Activated T-cell treated with anti-CD3 and anti-CD28 coated beads, Interleukin-2, amount 50 U/mL, for 4 hours (primary cell): ENCODE measurements at places on chromosomes 16 and 17. TPM values are rescaled to one million over a fixed set of nuclear protein-coding genes. Genes with fewer than 3 reads are reported as not detected.
A peak's percentile ranks its signal among the peaks of the same experiment; 100 is the strongest.

GRCh38 chr16:84048270-84048669 lies 5.7 kb upstream of the SLC38A8 start:
- no peak for DNase-seq

GRCh38 chr17:39979893-39980350 lies 685 bp upstream of the PSMD3 start:
- DNase-seq: no peak

GRCh38 chr16:50267151-50267631 lies 840 bp downstream of the ADCY7 start:
- no peak for DNase-seq

DNA sequence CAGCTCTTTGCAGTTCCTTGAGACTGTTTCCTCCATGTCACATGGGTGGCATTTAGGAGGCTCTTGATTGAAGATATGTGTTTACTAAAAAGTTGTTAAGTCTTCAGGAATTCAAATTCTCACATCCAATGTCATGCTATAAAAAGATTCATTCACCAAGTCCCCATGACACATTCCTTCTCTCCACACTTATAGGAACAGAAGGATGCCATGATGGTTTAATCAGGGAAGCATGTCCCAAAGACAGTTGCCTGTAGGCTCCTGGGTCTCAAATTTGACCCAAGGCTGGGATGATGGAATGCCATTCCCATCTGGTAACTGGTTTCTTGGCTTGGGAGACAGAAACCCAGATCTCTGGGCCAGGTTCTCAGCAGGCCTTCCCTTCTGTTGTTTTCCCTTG lies 140.6 kb upstream of the SOX9 start:
- DNase-seq: no peak

DNA sequence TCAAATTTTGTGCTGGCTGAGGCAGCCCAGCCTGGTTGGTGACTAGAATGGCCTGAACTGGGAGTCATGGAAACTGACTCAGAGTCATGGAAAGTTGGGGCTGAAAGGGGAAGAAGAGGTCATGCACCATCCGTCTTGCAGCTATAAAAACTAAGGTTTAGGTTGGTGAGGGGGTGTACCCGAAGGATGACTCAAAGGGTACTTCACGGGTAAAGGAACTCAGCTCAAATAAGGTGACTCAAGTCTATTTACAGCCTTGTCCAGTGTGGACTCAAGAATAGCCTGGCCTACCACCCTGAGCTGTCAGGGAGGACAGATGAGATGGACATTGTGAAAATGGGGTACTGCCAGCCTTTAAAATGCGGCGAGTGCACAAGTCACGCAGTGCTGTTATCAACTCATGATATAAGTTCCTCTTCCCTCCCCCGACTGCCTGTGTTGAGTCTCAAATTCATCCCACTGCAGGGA lies 18.6 kb downstream of the CD300LB start:
- no peak for DNase-seq

DNA sequence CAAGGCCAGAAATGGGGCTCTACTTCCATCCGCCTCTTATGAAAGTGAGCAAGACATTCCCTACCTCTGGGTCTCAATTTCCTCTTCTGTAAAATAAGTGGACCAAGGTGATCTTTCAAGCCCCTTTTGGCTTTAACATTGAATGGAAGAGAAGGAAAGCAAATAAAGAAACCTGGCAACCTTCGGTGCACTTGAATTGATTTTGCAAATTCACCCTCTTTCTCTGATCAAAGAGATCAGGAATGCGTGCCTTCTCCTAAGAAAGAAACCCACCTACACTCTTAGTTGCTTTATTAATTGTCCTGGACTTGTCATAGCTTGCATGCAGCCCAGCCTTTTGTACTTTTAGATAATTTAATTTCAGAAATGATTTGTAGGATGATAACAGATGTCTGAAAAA lies 3.0 kb downstream of the MSI2 start:
- no peak for DNase-seq

DNA sequence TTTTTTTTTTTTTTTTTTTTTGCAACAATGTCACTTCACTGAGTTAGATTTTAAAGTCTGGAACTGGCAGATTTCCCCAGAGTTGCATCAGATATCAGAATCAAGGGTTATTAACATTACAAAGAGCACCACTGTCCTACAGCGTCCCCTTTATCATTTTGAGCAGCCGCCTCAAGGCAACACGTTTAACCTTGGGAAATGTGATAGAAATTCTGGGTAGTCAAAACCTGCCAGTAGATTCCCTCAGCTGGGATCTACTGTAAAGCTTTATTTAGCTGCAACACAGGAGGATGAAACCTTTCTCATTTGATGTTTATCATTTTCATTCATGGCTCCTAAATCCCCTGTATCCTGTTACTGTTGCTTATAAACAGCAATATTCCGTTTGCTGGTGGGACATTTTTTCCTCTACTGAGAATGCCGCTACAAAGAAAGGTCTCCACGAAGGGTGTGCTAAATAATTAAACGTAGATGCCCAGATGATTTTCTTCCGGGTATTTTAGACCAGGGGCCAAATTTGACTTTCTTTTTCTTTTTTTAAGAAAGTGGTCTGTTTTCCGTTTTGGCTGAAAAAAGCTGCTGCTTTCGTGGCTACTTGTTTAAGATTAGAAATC lies 436.1 kb upstream of the GOT2 start:
- DNase-seq: no peak

DNA sequence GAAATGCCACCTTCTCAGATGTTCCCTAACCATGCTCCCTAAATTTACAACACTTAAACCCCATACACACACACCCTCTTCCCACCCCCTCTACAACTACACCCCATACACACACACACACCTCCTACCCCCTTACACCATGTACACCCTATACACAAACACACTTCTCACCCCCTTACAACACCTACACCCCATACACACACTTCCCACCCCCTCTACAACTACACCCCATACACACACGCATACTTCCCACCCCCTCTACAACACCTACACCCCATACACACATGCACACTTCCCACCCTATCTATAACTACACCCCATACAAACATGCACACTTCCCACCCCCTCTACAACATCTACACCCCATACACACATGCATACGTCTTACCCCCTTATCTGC lies 172.0 kb downstream of the SLC39A11 start:
- DNase-seq: no peak

- DNase-seq: no peak
Observed at GRCh38 chr17:28040406-28040805, 2.1 kb upstream of the NLK start.

Gene PDILT
- not detected for total RNA-seq

DNA sequence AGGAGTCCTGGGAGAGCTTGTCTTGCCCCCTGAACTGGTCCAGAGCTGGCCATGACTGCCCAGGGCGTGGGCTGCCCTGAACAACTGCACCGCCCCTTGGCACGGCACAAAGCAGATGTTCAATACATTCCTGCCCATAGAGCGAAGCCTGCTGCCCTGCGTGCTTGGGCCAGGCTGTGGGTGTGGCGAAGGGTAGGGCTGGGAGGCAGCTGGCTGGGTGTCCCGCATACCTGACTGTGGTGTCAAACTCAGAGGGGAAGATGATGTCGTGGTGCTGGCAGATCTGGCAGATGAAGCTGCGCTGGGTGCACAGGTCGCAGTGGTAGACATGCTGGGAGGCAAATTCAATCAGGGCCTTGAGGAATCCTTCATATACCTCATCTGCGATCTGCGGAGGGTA lies 124.2 kb upstream of the SMURF2 start:
- no peak for DNase-seq

Gene KREMEN2
- total RNA-seq: not detected

DNA sequence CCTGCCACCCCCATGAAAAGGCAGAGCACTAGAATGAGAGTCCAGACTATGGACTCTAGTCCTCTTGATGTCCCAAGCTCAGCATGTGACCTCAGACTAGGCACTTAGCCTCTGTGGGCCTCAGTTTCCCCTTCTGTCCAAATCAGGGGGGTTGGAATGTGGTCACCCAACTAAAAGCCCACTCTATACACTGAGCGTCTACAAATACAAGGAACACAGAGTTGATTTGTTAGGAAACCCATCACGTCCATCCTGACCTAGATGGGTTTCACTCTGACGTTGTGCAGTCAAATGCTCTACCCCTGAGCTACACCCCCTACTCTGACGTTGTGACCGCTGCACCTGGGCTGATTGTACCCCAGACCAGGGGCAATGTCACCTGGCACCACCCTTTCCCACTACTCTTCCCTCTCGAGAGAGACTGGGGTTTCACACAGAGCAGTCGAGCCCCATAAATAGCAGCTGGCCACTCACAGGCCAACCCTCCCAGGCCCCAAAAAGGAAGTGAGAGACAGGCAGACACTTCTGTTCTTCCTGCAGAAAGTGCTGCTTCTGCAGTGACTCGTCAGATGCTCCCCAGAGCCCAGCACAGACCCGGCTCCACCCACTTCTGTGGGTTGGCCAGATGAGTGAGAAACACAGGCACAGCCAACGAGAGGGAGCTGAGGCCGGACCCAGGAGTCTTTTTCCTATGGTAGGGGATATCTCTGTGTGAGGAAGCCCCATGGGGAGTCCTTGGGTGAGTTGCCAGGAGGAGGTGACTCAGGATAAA lies 16.1 kb upstream of the TNFRSF13B start:
- peak; percentile 38 for DNase-seq

GRCh38 chr17:35079547-35080423 lies 16.3 kb upstream of the RFFL start:
- no peak for DNase-seq

- DNase-seq: no peak
Observed at GRCh38 chr16:67364600-67365235, 28.6 kb downstream of the TPPP3 start.

GRCh38 chr17:44115585-44116415 lies 7.6 kb downstream of the HDAC5 start:
- DNase-seq: no peak

Gene PLA2G10
- total RNA-seq: not detected

- no peak for DNase-seq
Observed at GRCh38 chr17:75130059-75130631, 1.4 kb downstream of the NT5C start.

DNA sequence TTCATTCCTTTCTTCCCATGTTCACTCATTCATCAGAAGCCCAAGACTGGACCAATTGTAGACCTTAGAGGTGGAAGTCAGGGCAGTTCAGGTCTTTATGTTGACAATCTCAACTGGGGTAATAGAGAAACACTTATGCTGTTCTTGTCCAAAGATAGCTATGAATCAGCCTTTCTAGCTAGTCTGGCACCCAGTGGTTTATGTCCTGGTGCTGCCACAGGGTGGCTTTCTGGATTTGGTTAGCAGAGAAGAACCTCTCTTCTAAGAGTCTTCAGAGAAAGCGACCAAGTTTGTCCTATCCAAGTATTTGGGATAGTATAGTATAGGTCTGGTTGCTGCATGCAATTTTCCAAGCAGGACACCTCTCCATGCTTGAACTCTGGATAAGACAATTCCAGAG lies 83.3 kb downstream of the NOG start:
- no peak for DNase-seq

DNA sequence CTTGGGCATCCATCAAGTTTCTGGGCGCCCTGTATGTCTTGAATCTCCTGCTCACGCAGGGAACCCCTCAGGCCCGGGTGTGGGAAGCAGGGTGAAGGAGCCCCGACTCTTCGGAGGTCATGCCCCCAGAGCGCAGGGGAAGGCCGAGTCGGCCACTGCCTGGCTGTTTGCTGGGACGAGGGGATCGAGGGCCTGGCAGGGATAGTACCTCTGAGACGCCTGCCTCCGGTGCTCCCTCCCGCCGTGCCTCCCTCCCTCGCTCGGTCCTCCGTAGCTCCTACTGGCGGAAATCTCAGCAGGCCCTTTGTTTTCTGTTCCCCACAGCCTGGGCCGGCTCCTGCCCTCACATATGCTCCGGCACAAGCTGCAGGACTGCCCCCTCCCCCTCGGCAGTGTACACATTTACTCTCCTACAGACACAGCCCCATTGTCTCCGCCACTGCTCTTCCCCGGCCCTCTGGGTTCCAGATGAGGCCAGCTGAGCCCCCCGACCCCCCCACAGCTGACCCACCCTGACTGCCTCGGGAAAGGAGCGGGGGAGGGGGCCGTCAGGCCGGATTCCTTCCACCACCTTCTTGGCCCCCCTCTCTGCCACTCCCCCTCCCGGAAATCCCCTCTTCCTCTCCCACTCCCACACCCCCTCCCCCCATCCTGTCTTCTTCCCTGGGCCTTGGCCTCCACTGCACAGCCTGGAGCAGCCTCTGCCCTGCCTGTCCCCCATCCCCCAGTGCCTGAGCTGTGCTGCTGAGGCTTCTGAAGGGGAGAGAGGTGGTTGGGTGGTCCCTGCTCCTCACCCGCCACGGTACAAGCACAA lies 1.4 kb downstream of the TRAF4 start:
- DNase-seq: no peak

- DNase-seq: no peak
Observed at GRCh38 chr17:350706-351448, 1.7 kb downstream of the RPH3AL start.

Gene PYDC1
- not detected for total RNA-seq

DNA sequence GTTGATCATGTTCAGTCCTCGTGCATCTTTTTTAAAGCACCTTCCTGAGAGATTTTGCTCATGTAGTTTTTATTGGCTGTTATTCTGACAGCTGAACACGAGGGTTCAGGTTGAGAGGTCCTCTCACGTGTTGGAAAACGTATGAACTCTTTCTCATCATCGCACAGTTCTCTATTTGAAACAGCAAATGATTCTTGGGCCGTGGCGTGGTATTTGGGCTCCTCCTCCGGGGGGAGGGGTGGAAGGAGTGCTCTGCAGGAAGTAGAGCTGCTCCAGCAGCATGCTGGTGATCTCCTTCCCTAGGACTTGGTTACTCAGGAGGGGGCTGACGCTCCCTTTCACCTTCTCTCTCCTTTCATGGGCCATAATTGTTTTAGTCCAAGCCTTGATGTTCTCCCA lies 70.4 kb downstream of the KSR1 start:
- DNase-seq: no peak

DNA sequence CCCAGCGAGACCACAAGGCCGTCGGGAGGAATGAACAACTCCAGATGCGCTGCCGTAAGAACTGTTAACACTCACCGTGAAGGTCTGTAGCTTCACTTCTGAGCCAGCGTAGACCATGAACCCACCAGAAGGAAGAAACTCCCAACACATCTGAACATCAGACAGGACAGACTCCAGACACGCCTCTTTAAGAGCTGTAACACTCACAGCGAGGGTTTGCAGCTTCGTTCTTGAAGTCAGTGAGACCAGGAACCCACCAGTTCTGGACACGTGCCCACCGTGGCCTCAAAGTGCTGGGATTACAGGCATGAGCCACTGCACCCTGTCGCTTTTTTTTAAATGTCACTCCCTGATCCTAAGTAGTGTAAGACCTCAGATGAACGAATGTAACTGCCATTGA lies 17.3 kb downstream of the KPNA2 start:
- DNase-seq: no peak

- no peak for DNase-seq
Observed at GRCh38 chr16:67162506-67163163, 1.9 kb upstream of the HSF4 start.

DNA sequence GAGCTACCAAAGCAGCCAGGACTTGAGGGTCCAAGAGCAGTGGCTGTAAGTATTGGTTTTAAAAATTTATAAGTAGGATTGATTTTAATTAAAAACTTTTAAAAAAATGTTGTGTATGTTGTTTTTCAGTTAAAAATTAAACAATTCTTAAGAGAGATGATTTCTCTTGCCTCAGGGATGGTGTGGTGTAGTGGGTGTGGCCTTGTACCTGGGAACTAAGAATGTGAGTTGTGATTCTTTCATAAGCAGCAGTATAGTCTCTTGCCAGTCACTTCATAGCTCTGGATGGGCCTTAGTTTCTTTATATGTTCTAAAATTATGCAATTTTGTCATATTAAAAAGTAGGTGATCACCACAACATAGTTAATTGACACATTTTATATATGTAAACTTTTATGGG lies 99.5 kb downstream of the FTO start:
- DNase-seq: no peak

- no peak for DNase-seq
Observed at GRCh38 chr16:68105611-68106010, 20.4 kb downstream of the NFATC3 start.

- DNase-seq: no peak
Observed at GRCh38 chr16:24953306-24953705, 61.9 kb downstream of the ARHGAP17 start.
